ENCODE measurements at places on chromosomes 12 and 14. TPM values are rescaled to one million over a fixed set of nuclear protein-coding genes. Genes with fewer than 3 reads are reported as not detected.

Gene TDG
- total RNA-seq = 16.5 TPM

Gene KLRC4
- total RNA-seq = not detected

Gene LRRC43
- total RNA-seq = 0.74 TPM

Gene FLVCR2
- 1.1 TPM for total RNA-seq

Gene OAS3
- total RNA-seq = 3.9 TPM

Gene PROX2
- total RNA-seq = not detected

Gene IL31
- total RNA-seq = not detected

Gene EPYC
- total RNA-seq = not detected

Gene KLRB1
- not detected for total RNA-seq

Gene DNAH10
- total RNA-seq = 0.82 TPM

Gene LGMN
- 44.0 TPM for total RNA-seq

Gene A2ML1
- total RNA-seq = not detected

Gene CMKLR1
- total RNA-seq = not detected

Gene GALC
- 19.2 TPM for total RNA-seq

Gene SDR9C7
- not detected for total RNA-seq

Gene LRRIQ1
- 1.5 TPM for total RNA-seq

Gene NEDD8
- total RNA-seq = 136 TPM

Gene HCAR1
- 2.2 TPM for total RNA-seq

Gene GRIN2B
- total RNA-seq = not detected

Gene DAZAP2
- 125 TPM for total RNA-seq

All from fibroblast of the aortic adventitia (primary cell).